ENCODE measurements at places on chromosomes 12 and 14. TPM values are rescaled to one million over a fixed set of nuclear protein-coding genes. Genes with fewer than 3 reads are reported as not detected.

DNA sequence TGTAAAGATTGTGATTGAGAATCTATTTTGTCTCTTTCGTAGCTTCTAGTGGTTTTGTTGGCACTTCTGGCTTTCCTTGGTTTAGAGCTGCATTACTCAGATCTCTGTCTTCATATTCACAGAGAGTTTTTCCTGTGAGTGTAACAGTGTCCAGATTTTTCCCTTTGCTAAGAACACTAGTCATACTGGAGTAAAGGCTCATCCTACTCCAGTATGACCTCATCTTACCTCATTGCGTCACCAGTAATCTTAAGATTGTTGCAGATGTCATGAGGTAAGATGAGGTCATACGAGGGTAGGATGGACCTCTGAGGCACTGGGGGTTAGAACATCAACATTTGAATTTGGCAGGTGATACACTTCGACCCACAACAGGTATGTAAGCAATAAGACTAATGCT lies 461.2 kb downstream of the FLRT2 start:
- DNase-seq: no peak

GRCh38 chr12:49357103-49357678 lies 10.1 kb upstream of the SPATS2 start:
- DNase-seq: no peak

GRCh38 chr12:126668961-126669360 lies 1598.0 kb upstream of the TMEM132C start:
- DNase-seq: no peak

DNA sequence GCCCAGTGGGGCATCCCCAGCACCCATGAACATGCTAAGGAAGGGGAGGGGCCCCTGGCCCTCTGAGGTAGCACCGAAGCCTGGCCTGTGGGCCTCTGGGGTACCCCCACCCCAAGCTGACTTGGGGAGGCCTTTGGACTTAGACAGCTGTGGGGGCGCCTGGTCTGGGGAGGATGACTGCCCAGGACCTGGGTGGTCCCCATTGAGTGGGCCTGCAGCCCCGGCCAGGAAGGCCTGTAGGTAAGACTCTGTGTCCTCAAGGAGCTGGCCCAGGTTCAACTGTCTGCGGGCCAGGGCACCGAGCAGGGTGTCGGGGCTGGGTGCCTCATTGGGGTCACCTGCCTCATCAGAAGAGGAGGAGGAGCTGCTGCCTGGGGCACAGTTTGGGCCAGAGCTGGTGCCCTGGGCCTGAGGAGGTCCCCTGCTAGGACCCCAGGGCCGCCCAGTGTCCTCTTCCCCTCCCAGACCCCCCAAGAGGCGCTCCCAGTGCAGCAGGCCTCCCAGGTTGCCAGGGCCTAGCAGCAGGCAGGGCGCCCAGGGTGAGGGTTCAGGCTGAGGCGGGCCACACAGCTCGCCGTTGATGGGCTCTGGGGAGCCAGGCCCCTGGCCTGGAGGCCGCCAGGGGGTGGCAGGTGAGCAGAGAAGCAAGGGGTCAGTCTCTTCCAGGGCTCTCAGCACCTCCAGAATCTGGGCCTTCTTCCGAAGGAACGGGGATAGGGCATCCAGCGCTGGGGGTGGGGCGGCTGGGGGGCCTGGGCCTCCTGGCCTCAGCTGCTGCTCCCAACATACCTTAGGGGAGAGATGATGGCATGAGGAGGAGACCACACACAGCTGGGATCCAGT lies 31.4 kb downstream of the NCKAP5L start:
- no peak for DNase-seq

Gene SLC6A15
- polyA plus RNA-seq: 0.88 TPM

Gene SLC2A13
- 10.7 TPM for polyA plus RNA-seq
